Esophagus mucosa (tissue), 1 donor: ENCODE measurements at places on chromosomes 4 and X. TPM values are rescaled to one million over a fixed set of nuclear protein-coding genes. Genes with fewer than 3 reads are reported as not detected.
A peak's percentile ranks its signal among the peaks of the same experiment; 100 is the strongest.

GRCh38 chrX:78074088-78074487, 30.0 kb upstream of the PGK1 start:
- ATAC-seq: no peak

GRCh38 chr4:56417396-56417795, 18.0 kb downstream of the PPAT start:
- no peak for ATAC-seq

GRCh38 chr4:76605099-76605563, 170.1 kb downstream of the SHROOM3 start:
- no peak for ATAC-seq

GRCh38 chr4:84050015-84050414, 449.1 kb downstream of the NKX6-1 start:
- ATAC-seq: no peak

DNA sequence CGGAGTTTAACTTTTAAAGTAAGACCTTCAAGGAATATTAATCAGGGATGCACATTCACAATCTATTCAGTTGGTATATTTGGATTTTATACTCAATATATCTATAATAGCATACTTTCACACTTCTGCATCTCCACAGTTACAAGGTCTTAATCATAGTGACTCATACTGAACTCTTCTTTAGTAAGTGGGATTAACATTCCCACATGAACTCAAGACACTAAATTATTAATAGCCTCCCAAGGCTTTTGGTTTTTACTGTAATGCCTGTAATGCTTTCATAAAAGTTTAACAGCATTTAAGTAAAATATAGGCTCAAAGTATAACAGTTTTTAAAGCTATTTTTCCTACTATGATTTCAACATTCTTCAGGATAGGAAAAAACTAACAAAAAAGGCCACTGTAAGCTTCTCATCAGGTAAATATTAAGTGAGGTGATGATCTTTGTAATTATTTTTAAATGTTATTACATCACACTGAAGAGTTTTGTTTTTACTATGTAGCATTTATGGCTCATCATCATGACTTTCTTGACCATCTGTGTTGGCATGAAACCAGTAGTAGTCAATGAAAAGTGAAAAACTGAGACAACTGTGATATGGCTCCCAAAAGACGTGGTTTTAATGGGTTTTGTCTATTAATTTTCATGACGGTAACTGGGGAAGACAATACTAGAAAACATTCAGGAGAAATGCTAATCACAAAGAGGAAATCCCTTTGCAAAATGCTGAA, 91.5 kb upstream of the GALNT7 start:
- ATAC-seq: peak; percentile 67

The BLTP1 gene
- 26.9 TPM for total RNA-seq

The ERCC6L gene
- total RNA-seq: 2.9 TPM

GRCh38 chr4:96183611-96184010, 343.7 kb downstream of the PDHA2 start:
- ATAC-seq: no peak

DNA sequence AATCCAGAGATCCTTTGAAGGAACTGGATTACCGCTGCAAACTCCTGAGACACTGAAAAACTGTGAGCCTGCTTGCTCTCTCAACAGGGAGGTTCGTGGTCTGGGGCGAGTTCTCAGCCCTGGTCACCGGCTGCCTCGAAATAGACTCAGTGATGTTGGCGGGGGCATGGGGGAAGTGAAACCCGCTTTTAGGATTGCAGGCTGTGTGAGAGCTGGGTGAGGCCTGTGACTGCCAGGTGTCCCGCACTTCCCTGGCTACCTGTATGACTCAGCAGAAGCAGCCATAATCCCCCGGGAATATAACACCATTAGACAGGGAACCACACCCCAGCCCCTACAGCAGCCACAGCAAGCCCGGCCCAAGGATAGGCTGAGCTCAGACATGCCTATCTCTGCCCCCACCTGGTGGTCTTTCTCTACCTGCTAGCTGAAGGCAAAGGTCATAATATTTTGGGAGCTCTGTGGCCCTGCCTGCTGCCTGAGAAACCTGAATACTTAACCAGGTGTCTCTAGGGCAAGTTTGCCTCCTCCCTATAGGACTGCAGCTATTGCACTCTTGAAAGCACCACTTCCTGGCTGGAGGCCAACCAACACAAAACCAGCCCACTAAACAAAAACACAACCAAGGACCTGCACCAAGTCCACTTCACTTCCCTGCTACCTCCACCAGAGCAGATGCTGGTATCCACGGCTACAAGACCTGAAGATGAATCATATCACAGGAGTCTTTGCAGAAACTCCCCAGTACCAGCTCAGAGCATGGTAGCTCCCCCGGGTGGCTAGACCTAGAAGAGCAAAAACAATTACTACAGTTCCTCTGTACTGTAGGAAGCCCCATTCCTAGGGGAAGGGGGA, 202.0 kb downstream of the RRAGB start:
- peak; percentile 55 for ATAC-seq

- no peak for ATAC-seq
Measured at GRCh38 chr4:75565481-75565880, 9.6 kb downstream of the ODAPH start.

The RAB41 gene
- total RNA-seq: not detected

GRCh38 chrX:49995795-49996455, 73.5 kb downstream of the CLCN5 start:
- peak; percentile 52 for ATAC-seq

DNA sequence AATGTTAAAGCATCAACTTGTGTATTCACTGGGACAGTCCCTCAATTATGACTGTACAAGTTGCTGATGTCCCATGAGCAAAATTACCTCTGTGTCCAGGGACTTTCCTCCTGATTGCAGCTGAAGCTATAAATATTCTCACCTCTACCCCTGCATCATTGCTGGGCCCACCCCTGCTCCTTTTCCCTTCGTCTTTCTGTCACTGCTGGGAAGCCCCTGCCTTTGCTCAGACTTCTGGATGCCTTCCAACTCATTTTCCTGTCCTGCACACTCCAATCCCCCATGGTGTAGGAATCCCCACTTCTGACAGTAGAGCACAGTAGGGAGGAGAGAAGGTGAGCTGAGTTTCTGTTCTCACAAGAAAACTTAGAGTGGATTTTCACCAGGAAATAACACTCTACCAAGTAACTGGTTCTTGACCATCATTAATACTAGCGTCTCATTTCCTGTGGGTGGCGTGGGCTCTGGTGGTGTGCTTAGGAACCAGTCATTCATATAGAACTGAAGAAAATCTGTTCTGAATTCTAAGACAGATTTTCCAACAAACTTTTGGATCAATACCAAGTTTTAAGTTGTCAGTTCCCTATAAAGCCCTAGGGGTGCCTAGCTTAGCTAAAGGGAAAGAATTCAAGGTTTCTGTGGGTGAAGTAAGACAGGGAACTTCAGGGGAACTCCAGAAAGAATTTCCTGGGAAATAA, 136.2 kb upstream of the MED14 start:
- ATAC-seq: no peak

DNA sequence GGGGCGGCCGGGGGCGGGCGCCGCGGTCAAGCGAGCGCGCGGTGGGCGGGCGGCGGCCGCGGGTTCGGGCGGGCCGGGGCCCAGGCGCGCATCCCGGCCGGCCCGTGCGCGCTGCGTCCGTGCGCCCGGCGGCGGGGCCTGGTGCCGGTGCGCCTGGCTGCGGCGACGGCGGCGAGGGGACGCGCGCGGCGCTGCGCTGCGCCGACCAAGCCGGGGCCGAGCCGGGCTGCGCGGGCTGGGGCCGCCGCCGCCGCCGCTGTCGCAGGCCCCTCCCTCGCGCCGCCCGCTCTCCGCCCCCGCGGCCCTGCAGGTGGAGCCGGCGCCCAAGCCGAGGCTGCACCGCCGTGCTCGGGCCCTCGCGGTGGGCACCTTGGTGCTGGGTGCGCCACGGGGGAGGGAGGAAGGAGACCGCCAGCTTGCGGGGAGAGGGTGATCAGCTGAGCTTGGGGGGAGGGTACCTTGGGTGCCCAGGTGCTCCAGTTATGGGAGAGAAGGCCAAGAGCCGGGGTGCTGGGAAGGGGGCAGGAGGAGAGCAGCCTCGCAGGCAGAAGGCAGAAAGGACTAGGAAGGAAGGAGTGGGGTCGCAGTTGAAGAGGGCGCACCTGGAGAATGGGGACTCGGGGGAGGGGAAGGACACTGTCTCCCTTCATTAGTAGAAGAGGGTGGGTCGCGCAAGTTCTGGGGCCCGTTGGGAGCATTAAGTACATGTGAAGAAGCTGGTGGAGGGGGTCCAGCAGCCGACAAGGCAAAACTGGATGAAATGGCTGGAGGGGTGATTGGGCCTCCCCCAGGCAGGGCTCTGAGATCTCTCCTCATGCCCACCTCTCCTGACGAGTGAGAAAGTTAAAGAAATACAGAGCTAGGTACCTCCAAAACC, at the start of gene PPP2R2C:
Gene PPP2R2C (minus strand): TSS at position 228 of the 877 bp plus-strand sequence. CDS start 385 bp downstream, outside the sequence.
- peak; percentile 63 for ATAC-seq

The NWD2 gene
- total RNA-seq: 0.08 TPM

DNA sequence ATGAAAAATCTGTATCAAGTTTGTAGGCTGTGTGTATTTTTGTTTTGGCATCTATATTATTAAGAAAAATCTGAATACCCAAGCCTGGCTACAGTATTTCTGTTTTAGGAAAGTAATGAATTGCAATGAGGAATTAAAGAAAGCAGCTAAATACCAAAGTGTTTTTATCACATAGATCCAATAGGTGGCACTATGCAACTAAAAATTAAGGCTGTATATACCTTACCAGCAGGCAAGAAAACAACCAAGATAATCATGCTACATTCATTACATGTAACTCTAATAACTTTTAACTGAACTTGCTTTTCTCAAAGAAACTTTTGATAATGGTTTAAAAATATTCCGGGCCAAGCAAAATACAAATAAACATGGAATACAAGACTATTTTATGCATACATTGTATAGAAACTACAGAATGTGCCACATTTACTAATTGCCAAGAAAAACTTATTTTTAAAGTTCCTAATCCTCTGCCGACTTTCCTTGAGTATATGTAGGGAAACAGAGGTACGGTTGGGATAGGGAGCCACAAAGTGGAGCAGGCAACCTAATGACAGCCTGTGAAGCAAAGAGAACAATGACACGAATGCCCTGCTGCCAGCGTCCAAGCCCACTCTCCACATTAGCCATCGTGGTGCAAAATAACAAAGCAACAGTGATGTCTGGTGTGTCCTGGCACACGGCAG, 63.7 kb downstream of the SEC24D start:
- ATAC-seq: peak; percentile 73

The SOX3 gene
- not detected for total RNA-seq

- ATAC-seq: peak; percentile 62
Measured at GRCh38 chrX:5117816-5118215, 1110.9 kb downstream of the NLGN4X start.

The SULT1B1 gene
- 1.3 TPM for total RNA-seq

DNA sequence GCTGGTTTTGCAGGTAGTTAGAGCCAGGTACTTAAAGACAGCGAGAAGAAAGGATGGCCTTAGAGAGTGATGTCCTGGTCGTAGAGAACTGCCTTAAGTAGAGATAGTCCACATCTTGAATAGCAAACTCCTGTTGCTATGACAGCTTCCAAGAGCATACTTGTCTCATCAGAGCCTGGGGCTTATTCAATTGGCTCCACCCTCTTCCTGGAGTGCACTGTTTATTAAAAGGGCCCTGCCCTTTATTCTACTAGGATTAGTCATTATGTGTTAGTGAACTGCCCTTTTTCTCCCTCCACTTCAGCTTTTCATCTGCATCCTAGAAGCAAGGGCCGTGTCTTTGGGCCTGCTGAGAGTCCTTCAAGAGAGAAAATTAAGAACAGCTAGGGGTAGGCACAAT, 94.5 kb upstream of the EOLA2 start:
- peak; percentile 92 for ATAC-seq

- no peak for ATAC-seq
Measured at GRCh38 chr4:7823416-7823824, 116.2 kb downstream of the AFAP1 start.

- ATAC-seq: no peak
Measured at GRCh38 chr4:74777531-74777930, 16.8 kb downstream of the BTC start.

DNA sequence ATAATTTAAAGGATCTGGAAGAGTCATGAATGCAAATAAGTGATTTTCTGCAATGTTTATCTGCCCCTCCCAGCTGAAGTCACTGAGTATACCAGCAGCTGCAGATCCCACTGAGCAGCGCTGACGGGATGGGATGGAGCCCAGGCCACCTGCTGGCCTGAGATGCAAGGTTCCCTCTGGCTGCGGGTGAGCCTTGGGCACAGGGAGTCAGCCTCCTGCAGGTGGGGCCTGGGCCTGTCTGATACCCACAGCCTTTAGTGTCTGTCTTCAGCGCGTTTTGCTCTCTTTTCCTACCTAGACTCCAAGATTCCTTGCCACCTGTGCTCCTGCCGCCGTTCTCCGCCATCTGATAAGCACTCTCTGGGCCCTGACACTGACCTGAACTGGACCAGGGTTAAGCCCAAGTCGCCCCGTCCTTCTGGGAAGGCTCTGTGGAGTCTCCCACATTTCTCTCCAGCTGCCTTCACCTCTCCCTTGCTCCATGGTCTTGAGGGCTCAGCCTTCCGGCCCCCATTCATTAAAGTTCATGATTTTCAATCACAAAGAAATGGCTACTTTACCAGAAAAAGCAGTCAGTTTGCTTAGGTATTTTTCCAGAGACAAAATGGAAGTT, 223.1 kb upstream of the FAT1 start:
- peak; percentile 75 for ATAC-seq

DNA sequence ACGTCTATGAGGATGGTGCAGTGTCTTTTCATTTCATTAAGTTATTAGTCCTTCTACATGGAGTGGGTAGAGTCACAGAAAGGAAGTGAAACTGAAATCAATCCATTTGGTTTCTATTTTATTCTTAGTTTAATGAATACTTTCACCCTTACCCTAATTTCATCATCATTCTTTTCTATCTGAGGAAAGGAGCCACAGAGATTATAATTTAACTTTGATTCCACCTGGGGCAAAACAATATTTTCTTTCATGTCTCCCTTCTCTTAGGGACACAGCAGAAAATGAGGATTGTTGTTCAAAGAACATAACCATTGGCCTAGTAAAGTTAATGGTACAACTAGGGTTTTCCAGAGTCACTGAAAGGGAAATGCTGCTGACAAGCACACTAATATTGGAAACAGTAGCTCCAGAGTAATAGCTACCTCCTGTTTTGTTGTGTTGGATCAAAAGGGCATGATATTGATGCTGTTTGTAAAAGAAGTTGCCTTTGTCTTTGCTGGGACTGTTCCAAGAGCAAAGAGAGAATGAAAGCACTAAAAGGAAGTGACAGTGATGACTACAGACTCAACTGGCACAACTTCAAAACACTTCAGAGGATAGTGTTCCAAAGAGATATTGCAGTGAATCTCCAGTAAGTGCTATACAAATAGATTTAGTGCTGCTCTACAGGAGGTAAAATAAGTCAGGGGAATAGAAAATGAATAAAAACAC, 247.1 kb upstream of the PITX2 start:
- ATAC-seq: no peak

The PABPC5 gene
- total RNA-seq: not detected

GRCh38 chr4:139295942-139296299, 5.4 kb upstream of the NAA15 start:
- ATAC-seq: no peak

The H2BW2 gene
- not detected for total RNA-seq

The FAM184B gene
- 0.16 TPM for total RNA-seq

DNA sequence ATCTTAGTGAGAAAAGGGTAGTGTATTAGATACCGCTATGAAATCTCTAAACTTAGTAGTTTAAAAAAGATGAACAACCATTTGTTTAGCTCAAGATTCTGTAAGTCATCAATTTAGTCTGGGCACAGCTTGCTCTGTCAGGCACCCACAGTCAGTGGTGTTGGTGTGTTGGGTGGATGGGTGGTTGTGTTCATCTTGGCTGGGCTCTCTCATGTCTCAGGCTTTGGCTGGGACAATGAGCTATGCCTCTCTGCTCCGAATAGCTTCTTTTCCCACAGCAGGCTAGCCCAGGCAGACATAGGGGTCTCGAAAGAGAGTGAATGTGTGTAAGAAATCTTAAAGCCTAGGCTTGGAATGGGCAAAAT, 127.0 kb upstream of the GATB start:
- no peak for ATAC-seq

GRCh38 chr4:132299841-132300240, 849.3 kb upstream of the PCDH10 start:
- ATAC-seq: no peak

The ASB5 gene
- total RNA-seq: 0.16 TPM
